NCI-H1105 (cell line): ENCODE measurements at places on chromosomes 13 and 19.

GRCh38 chr19:29622166-29623070 lies 16.3 kb downstream of the POP4 start:
- DNase-seq, result no peak

DNA sequence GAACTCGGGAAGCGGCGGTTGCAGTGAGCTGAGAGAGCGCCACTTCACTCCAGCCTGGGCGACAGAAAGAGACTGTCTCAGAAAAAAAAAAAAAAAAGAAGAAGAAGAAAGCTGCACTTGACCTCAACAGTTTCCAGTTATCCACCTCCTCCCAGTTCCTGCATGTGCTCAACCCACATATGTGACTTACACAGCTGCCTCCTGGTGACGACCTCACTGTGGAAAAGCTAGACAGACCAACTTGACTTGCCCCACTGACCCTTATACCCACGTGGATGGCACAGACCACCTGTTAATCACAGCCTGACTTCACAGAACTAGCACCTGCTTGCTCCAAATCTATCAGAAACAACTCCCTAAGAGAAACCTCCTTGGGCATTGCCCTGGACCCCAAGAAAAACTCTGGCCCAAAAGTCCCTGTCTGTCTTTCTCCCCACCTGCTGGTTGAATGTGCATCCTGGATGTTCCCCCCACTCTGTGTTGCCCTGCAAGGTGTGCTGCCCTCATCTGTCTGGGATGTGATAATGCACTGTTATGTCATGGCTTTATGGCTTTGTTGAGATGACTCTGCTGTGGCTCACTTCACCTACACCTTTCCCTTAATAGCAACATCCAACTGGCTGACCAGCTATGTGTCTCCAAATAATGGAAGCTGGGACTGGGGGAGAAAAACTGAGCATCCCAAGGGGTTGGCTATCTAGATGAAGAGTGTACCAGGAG lies 2.8 kb downstream of the ZNF20 start:
- DNase-seq, result no peak

GRCh38 chr13:42794577-42795275 lies 13.3 kb downstream of the FAM216B start:
- DNase-seq, result no peak

- no peak for DNase-seq
Observed at GRCh38 chr19:12111176-12111575, 29.0 kb downstream of the ZNF20 start.

- DNase-seq, result no peak
Observed at GRCh38 chr13:48159401-48159800, 64.5 kb upstream of the MED4 start.

DNA sequence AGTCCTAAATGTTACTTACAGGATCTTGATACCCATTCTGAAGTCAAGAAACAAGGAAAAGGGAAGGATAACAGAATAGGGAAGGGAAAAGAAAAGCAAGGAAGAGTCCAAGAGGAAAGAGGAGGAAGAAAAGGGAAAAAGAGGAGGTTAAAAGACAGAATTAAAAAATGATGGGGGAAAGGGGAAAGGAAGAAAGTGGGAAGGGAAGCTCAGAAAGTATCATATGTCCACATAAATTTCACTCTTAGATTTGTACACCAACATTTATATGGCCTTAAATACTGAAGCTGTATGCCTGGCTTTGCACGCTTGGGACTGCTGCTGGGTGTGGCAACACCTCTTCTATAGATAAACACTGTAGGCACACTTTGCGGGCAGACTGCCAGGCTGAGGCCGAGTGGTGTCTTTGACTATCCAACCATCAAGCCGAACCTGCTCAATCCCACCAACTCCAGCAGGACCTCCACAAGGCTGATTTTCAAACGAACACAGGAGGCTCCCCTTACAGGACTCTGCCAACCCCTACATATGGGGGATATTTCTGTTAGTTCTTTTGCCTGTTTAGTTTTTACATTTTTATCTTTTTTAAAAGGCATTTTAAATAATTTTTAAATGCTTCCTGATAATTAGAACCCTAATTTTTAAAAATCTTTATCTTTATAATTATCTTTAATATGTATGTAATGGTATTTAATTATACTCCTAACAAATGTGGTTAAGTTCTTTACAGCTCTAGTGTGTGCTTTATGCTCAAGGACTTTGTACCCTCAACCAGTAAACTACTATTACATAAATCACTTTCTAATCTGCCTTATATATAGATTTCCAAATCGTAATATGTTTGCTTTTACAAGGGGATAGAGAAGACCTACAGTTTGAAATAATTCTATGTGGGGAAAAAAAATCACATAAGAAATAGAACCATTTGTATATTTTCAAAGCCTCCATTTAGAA lies 154.2 kb downstream of the DIAPH3 start:
- peak; percentile 47 for DNase-seq

GRCh38 chr19:2385053-2385721 lies 25.1 kb downstream of the TMPRSS9 start:
- peak; percentile 31 for DNase-seq

- DNase-seq, result no peak
Observed at GRCh38 chr13:25065974-25066770, 29.8 kb upstream of the PABPC3 start.

DNA sequence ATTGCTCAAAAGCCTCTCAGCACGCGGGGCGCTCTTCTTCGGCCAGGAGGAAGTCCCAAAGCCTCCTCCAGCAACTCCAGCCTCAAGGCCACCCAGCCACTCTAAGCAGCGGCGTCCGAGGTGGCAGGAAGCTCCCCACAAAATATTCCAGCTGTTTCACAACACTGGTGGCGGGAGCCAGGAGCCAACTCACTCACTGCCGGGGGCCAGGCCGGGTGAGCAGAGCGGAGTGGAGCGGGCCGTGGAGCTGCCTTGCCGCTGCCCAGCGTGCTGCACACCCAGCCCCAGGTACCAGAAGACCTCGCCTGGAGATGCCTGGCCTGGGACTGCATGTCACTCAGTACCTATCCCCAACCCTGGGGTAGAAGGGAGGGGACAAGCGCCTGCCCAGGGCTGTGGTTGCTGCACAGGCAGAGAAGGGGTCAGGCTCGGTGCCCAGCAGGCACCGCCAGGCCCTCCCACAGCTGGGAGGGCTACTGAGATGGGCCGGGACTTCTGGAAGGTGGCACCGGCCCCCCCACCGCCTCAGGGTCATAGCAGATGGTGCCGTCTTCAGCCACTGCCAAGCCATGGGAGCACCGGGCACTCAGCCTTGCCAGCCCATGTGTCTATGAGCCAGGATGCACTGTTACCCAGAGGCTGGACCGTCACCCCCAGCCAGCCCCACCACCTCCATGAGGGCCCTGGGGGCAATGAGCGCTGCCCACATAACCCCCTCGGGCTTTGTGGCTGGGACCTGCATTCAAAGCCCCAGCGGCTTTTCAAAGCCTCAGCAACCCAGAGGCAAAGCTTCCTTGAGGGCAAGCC lies 59.2 kb downstream of the MLLT1 start:
- no peak for DNase-seq

- DNase-seq, result no peak
Observed at GRCh38 chr19:1402411-1403070, 1.2 kb upstream of the GAMT start.

DNA sequence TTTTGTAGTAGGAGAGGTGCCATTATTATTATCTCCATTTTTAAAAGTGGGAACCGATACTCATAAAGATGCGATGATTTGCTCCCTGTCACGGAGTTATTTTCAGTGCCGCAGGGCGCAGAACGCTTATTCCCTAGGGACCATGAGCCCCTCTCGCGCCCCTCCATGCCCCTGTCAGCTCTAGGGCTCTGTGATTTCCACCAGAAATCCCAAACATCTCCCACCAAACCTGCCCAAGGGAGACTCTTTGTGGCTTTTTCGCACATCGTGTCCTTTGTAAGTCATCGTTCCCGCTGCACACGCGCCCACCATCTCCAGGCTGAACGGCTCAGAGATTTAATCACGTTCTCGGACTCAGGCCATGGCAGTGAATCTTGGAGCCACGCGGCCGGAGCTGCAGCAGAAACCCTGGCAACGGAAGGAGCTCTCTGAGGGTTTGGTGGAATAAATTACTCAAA lies 105.1 kb downstream of the DNAJC15 start:
- no peak for DNase-seq

DNA sequence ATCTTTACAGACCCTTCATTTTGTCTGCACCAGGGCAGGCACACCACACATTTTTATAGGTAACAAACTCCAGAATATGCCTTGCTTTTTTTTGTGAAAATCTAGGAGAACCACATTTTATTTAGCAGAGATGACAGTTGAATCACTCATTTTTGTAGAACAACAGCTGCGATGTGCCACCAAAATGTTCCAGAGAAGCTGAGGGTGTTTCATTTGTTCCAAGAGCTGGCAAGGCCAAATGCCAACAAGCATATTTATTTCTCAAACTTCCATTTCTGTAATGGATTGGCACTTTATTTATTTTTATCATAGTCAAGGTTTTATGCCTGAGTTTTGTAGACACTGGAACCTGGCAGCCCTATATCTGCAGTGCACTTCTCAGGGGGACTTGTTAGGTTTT lies 10.4 kb downstream of the OLFM4 start:
- no peak for DNase-seq
